ENCODE measurements at places on chromosomes 2 and 18.

DNA sequence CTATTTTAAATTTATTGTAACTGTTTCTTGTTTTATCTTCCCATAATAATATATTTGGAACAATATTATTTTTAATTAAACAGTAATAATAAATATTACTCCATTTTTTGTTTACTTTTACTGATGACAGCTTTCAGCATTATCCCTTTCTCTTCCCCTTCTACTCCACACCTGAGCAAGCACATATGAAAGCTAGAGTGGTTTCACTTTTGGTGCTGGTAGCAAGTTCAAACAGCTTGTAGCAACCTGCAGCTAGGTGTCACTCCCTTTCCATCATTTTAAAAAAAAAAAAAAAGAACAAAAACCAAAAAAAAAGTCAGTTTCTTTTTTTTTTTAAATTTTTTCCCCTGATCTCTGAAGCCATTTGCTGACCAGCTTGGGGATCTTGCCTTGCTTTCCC, 801.8 kb downstream of the CCDC85A start:
- no peak for DNase-seq

GRCh38 chr2:174071321-174071720, 106.1 kb upstream of the SP3 start:
- no peak for DNase-seq

- DNase-seq: no peak
Measured at GRCh38 chr18:4060427-4061281, 394.5 kb downstream of the DLGAP1 start.

GRCh38 chr2:77005522-77005921, 516.7 kb downstream of the LRRTM4 start:
- no peak for DNase-seq
